ENCODE measurements at places on chromosomes 11 and 22. TPM values are rescaled to one million over a fixed set of nuclear protein-coding genes. Genes with fewer than 3 reads are reported as not detected.

DNA sequence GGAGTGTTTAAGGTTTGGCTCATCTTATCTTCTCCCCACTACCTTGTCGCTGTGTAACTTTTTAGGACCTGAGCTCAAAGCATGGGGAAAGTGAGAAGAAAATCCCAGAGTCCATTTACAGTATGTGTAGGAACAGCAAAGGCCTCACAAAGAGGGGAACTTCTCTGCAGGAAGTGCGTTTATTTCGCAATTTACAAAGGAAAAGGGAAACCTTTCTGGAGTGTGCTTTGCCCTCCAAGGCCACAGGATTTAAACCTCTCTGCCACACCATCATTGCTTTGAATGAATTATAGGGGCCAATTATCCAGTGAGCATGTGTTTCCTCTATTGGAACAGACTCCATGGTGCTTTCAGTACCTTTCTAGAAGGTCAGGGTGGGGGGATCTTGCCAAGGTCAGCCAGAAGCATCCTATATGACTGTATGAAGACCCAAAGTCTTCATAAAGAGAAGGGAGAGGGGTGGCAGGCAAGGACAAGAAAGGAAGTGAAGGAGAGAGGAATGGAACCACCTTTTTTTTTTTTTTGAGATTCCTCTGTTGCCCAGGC, 68.1 kb upstream of the LMO2 start:
- DNase-seq, result no peak
- H3K4me1 ChIP-seq, result no peaks in the 10 kb centered on the region
- no peak overlapping the region for H3K4me3 ChIP-seq
- H3K27me3 ChIP-seq, result no peaks in the 10 kb centered on the region
- no peaks in the 10 kb centered on the region for H3K36me3 ChIP-seq
- no peak overlapping the region for H3K27ac ChIP-seq

DNA sequence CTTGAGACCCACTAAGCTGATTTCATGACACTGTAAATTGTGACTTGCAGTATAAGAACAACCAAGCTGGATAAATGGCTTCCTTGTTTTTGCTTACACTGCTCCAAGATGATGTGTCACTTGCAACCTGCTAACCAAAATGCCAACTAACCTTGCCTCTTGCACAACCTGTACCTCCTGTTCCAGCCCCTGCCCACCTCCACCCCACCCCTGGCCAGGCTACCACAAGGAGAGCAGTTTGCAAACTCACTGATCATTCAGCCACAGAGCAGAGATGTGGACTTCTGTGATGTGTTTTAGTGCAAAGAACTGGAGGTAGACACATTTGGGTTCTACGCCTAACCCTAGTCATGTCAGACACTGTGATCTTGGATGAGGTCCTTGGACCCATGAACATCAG, 4.3 kb upstream of the APOL6 start:
- no peak for DNase-seq
- H3K36me3 ChIP-seq, result no peaks in the 10 kb centered on the region
- H3K4me1 ChIP-seq, result peaks cover 14% of the 10 kb centered on the region
- H3K4me3 ChIP-seq, result no peak overlapping the region
- H3K27me3 ChIP-seq, result no peaks in the 10 kb centered on the region

GRCh38 chr11:3221408-3222002, 2.9 kb upstream of the MRGPRG start:
- DNase-seq, result no peak
- H3K4me1 ChIP-seq, result no peaks in the 10 kb centered on the region
- no peak overlapping the region for H3K4me3 ChIP-seq
- H3K36me3 ChIP-seq, result no peaks in the 10 kb centered on the region
- H3K27me3 ChIP-seq, result no peaks in the 10 kb centered on the region

- no peak within 1 kb of the TSS for H3K27ac ChIP-seq
- no peak for DNase-seq
- H3K4me1 ChIP-seq, result no peaks in the 10 kb centered on the region
- H3K4me3 ChIP-seq, result no peak within 1 kb of the TSS
- no peaks in the 10 kb centered on the region for H3K27me3 ChIP-seq
Observed at GRCh38 chr11:34513682-34514449, at the start of gene ELF5. Gene ELF5 (minus strand): TSS chr11:34513794. CDS start chr11:34505749, 8,045 bp downstream.

GRCh38 chr11:9330387-9331384, 16.3 kb upstream of the TMEM41B start:
- no peaks in the 10 kb centered on the region for H3K4me1 ChIP-seq
- no peaks in the 10 kb centered on the region for H3K27me3 ChIP-seq
- DNase-seq, result no peak
- no peaks in the 10 kb centered on the region for H3K36me3 ChIP-seq

DNA sequence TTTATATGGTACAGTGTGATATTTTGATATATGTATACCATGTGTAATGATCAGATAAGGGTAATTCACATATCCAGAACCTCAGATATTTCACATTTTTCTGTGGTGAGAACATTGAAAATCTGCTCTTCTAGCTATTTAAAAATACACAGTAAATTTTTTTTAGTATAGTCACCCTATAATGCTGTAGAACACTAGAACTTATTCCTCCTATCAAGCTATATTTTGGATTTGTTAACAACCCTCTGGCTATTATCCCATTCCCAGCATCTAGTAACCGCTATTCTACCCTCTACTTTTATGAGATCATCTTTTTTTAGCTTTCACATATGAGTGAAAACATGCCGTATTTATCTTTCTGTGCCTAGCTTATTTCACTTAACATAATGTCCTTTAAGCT, 65.5 kb upstream of the SYT9 start:
- no peak overlapping the region for H3K27ac ChIP-seq
- no peak overlapping the region for H3K4me3 ChIP-seq
- no peaks in the 10 kb centered on the region for H3K4me1 ChIP-seq
- no peaks in the 10 kb centered on the region for H3K36me3 ChIP-seq
- no peak for DNase-seq

DNA sequence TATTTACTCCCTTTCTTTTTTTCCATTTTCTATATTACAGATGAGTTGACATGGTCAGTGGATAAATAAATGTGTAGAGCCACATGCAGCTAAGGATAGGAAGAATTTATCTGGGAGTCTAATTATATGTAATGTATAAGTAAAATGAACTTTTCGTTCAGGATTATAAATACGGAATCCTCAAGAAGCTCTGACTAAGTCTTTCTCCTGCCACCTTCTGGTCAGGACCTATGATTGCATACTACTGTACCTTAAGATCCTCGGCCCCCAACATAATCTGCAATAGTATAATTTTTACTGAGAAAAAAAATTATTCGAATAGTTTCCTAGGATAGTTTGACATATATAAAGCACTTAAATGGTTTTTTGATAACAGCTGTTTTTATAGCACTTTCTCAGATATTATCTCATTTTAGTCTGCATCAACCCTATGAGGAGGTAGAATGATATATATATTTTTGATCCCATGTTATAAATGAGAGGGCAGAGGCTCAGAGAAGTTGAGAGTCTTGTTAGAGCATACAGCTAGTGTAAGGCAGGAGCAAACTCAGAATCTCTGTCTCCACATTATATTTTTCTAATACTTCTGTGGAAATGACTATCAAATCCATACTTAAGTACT, 36.1 kb downstream of the CCDC90B start:
- H3K36me3 ChIP-seq, result no peaks in the 10 kb centered on the region
- H3K27me3 ChIP-seq, result no peaks in the 10 kb centered on the region
- H3K27ac ChIP-seq, result no peak overlapping the region
- H3K4me1 ChIP-seq, result no peaks in the 10 kb centered on the region

DNA sequence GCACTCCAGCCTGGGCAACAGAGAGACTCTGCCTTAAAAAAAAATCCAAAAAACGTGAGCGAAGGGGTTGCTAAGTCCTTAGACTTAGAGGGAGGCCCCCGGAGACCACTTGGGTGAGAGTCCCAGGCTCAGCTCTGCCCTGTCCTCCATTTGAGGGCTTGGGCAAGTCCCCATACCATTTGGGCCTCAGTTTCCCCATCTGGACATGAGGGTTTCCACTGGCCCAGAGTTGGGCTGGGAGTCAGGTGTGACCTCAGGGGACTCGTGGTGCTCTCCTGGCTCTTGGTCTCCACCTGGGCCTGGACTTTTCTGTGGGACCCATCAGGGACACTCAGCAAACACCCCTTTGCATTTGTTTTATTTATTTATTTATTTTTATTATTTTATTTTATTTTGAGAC, 35.2 kb upstream of the CSNK1E start:
- no peak for DNase-seq
- H3K4me3 ChIP-seq, result no peak overlapping the region
- H3K4me1 ChIP-seq, result no peaks in the 10 kb centered on the region

The P4HA3 gene
- not detected for polyA plus RNA-seq

The C11orf65 gene
- polyA plus RNA-seq, result 0.78 TPM

The XPNPEP3 gene
- 9.1 TPM for polyA plus RNA-seq
